Stromal cell of bone marrow (primary cell): ENCODE measurements at places on chromosomes 3 and 15.
A peak's percentile ranks its signal among the peaks of the same experiment; 100 is the strongest.

- no peak for DNase-seq
Observed at GRCh38 chr3:10194328-10195071, 29.8 kb downstream of the IRAK2 start.

DNA sequence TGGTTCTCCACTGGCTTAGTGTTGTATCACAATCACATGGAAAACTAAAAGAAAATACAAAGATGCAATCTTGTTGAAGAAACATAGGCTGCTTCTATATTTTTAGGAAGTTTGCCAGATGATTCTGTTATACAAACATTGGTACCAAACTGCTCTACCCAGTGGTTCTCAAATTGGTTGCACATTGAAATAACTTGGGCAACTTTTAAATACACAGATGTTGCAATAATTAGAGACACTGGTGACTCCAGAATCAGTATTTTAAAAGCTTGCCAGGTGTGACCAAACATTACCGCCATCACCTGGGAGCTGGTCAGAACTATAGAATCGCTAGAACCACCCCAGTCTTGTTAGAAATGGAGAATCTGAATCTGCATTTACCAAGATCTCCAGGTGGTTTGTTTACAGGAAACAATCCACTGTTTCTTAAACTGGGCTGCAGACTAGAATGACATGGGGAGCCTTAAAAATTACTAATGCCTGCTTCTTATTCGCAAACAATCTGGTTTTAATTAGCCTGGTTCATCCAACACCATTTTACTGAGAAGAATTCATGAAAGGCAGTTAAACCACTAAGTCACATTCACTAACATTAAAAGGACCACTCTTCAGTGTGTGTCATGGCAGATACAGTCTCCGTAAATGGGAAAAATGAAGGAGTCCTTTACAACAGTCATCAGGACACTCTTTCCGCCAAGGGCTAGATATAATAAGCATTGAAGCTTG is 76.5 kb downstream of the ACAP2 start:
- peak; percentile 13 for DNase-seq

DNA sequence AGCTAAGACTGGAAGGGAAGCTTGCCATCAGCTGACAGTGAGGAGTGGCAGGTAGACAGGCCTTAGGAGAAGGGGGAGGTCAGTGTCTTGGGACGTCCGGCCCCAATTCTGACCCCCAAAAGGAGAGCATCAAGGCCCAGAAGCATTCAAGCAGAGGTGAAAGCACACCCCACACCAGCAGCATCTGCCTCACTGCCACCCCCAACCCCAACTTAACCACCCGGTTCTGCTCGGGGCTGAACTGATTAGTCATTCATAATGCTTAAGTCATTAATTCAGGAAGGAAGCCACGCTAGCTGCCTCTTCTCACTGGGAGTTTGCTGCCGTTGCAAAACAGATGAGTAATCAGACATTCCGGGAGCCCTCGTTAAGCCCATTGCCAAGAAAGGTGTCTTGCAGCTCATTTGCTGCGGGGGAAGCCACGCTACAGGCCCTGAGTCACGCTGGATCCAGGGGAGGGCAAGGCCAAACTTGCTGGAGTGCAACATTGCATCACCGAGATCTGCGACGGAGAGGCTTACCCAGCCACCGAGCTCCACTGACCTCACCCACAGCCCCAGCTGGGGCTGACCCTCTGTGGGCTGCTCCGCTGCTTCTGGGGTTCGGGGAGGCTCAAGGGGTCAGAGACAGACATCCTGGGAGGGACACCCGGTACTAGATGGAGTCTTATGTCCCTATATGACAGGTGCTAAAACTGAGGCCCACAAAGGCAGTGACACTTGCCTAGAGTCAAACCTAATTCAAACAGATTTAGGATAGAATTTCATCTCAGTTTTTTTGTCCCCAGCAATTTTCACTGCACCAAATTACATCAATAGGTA is 46.4 kb upstream of the HES1 start:
- DNase-seq, result peak; percentile 90

DNA sequence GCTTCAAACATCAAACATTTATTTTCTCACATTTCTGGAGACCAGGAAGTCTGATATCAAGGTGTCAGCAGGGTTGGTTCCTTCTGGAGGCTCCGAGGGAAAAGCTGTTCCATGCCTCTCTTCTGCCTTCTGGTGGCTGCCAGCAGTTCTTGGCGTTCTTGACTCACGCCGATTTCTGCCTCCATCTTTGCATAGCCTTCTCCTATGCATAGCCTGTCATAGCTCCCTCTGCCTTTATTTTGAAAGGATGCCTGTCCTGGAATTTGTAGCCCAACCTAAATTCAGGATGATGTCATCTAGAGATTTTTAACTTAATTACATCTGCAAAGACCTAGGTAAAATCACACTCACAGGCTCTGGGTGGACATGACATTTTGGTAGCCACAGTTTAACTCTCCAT is 70.4 kb downstream of the RGMA start:
- DNase-seq, result no peak

DNA sequence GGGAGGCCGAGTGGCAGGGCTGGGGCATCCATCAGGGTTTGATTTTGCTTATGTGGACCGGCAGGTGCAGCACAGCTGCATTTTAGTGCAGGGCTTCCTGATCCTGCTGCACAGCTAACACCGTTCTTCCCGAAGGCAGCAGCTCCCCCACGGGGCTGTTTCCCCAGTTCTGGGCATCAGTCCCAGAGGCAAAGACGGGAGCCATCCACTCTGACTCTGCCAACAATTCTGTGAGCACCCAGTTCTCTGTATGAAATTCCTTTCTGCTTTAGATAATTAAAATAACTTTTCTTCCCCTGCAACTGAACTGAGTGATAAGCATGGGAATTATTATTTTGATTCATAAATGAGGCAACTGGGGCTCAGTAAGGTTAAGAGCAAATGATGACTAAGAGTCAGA is 262.9 kb upstream of the ATP10A start:
- no peak for DNase-seq

DNA sequence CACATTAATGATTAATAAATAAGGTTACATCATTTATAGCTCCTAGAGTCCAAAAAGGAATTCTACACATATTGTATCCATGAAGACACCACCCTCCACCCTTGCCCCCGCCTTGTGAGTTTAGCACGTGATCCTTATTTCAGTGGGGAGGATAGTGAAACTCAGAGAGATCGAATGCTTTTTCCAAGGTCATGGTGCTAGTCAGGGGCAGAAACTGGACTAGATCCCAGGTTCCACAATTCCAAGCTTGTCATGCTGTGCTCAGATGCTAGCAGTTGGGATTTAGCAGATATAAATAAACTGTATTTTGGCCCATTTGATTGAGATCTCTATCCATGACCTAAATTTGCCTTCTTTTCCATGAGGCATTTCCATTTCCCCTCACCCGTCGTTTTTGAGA is 227.4 kb upstream of the THRB start:
- DNase-seq, result no peak

- DNase-seq, result no peak
Observed at GRCh38 chr15:77111789-77112188, 40.9 kb upstream of the TSPAN3 start.

GRCh38 chr15:40906091-40906990 is 12.1 kb downstream of the VPS18 start:
- DNase-seq, result peak; percentile 92

DNA sequence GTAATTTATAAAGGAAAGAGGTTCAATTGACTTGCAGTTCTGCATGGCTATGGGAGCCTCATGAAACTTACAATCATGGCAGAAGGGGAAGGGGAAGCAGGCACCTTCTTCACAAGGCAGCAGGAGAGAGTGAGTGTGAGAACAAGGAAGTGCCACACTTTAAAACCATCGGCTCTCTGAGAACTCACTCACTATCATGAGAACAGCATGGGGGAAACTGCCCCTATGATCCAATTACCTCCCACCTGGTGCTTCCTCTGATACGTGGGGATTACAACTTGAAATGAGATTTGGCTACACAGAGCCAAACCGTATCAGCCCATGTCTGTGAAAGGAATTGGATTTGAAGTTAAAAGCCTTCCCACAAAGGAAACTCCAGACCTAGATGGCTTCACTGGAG is 39.1 kb downstream of the TKT start:
- DNase-seq, result no peak

DNA sequence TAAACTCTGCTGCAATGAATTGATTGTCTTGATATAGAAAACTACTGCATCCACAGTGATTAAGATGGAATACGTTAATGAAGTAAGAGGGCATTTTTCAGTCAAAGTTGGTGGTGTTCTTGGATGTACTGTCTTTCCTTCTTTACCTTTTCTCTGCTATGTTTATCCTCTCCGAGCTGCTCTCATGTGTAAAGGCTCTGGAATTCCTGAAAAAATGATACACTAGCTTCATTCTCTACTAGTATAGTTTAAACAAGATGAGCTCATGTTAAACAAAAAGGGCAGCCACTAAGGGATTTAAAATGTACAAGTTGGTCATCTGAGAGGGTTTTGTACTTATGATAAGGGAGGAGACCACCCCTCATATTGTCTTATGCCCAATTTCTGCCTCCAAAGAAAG is 504.6 kb upstream of the NECTIN3 start:
- DNase-seq, result no peak

- peak; percentile 80 for DNase-seq
Observed at GRCh38 chr15:47885920-47886319, 168.6 kb downstream of the SEMA6D start.

- DNase-seq, result no peak
Observed at GRCh38 chr3:104791331-104791730, 575.4 kb upstream of the ALCAM start.

- DNase-seq, result no peak
Observed at GRCh38 chr15:67799801-67800205, 25.5 kb upstream of the SKOR1 start.

DNA sequence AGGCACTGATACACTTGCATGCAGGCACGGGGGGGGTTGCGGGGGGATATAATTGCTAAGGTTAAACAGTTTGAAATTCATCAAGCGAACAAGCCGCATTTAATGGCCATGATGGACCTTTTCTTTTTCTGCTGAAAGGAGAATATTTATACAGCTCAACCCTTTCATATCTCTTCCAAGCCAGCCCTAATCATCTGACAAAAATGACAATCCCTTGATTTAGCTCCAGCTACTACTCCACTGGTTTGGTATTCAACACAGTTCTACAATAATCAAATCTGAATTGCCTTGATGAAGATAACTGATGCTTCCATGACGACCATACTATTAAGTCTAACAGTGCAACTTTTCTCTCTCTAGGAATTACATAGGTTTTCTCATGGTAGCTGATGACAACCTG is 374.9 kb downstream of the PLCL2 start:
- DNase-seq, result no peak

DNA sequence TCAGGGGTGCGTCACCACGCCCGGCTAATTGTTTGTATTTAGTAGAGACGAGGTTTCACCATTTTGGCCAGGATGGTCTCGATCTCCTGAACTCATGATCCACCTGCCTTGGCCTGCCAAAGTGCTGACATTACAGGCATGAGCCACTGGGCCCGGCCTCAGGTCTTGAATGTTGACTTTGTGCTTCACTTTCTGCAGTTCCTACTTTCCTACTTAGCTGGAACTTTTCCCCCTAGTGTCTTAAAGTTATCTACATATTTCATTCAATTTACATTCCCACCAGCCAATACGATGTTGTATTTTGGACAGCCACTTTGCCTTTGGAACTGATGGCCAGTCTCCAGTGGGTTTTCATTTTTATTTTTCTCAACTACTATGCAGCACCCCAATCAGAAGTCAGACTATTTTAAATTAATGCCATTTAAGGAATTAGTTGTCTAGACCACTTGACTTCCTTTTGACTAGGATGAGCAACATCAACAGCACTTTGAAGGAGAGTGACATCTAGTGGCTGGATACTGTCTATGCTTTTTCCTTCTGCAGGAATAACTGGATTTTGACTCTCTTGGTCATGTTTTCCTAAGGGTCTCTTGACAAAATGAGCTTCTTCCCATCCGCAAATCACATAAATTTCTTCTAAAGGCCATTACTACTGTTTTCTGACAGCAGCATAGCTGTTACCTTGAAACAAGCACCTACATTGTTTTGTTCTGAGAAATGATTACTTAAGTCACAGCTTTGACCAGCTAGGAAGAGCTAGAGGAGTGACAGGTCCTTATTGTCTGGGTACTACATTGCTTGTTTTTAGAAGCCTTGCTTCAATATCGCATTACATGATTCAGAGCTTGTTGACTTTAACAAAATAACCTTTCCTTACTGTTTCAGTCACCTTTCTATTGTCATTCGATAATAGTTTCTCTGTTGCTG is 140.2 kb downstream of the ITPR1 start:
- peak; percentile 41 for DNase-seq

GRCh38 chr15:66089049-66089448 is 164.5 kb downstream of the MEGF11 start:
- no peak for DNase-seq
